ENCODE measurements at places on chromosomes 2 and 18.

GRCh38 chr2:233446606-233447305, 92.5 kb downstream of the DGKD start:
- DNase-seq = no peak

- no peak for DNase-seq
These were observed 520 bp upstream of the CYP20A1 start for GRCh38 chr2:203238292-203238703.

GRCh38 chr18:23887493-23887892, 127.1 kb upstream of the TTC39C start:
- no peak for DNase-seq

GRCh38 chr2:218291318-218292047, 820 bp downstream of the TMBIM1 start:
- DNase-seq = no peak

GRCh38 chr18:69538849-69539248, 138.2 kb downstream of the DOK6 start:
- DNase-seq = no peak

DNA sequence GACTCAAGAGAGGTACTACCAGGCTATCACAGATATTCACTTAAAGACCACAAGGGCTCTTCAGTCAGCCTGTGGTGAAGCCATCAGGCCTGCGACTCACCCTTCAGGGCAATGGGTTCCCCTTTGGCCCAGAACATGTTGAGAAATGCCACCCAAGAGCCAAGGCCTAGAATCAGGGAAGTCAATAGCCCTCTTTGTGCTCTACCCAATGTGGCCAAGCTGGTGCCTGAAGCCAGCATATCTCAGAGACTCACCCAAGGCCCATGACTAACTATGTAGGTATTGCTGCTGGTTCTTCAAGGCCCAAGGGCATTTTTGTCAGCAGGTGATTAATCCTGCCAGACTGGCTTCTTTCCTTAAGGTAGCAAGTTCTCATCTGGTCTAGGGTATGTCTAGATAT, 338.9 kb upstream of the SETBP1 start:
- DNase-seq = no peak

DNA sequence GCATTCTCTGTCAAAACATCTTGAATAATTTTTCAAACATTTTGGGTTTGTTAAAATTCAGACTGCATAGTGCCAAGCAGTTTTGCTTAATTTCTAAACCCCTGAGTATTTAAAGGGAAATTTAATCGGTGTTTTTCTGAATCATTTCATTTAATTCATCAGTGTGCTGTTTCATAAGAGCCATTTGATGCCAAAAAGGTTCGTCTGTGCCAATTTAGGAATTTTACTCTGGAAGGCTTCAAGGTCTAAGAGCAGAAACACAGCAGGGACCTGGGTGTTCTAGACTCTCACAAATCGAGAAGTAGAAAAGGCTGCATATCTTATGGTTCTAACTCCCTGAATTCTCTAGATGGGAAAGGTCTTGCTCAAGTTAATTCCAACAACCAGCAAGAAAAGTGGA, 311.9 kb upstream of the NT5C1B start:
- DNase-seq = no peak

DNA sequence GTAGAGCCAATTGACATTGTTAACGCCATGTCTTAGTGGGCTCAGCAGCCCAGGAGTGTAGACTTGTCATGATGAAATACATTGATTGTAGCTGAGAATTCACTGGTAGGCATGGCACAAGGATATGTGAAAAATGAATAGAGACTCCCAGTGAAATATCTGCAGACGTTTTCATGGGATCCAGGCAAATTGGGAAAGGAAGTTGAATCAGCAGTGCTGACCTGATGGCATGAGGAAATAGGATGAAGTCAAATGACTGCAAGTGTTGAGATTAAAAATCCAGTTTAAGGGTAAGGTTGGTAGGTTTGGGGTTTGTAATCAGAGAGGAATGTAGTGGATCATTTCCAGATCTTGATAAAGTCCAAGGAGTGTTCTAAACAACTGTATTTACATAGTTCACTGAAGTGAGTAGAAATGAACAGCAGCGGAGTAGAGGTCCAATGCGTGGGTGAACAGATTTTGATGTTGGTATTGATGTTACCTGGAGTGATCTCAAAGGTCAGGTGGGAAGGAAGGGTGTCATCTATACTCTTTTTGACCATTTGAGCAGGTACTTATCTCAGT, 24.6 kb downstream of the INSIG2 start:
- no peak for DNase-seq

- no peak for DNase-seq
These were observed 517.5 kb downstream of the STK39 start for GRCh38 chr2:167729911-167730310.

GRCh38 chr2:240742602-240743095, 51.0 kb downstream of the AQP12A start:
- DNase-seq = no peak

- DNase-seq = no peak
These were observed 42.3 kb upstream of the TTR start for GRCh38 chr18:31549416-31549815.

DNA sequence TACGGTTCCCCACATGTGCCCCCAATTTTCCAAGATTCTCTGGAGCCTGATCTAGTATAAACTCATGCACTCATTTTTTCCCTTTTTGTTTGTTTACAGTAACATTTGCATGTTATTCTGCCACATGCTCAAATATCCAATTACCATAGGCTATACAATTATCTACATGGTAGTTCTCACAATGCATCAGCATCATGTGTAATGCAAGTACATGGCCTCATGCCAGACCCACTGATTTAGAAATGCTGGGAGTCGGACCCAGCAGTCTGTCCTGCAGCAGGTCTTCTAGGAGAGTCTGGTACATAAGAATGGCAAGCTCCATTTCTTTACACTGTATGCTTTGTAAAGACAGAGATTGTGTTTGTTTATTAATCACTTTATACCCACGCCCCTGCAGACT, 107.7 kb downstream of the CBLN2 start:
- DNase-seq = no peak

DNA sequence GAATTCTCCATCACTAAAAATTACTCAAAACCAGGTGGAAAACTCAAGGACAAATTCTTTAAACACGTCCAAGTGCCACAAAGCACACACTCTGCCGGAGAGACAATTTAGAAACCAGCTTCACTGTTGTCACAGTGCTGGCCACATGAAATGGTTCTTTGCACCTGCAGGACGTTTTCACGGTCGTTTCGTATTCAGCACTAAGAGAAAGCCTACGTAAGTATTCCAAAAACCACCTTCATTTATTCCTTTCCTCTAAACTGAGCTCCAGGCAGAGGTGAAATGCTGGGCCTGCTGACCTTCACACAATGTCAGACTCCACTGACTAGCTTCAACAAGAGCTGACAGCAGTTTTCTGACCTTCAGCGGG, 680 bp downstream of the ATP5F1A start:
- DNase-seq = no peak

Data from stimulated activated CD4-positive, alpha-beta T cell treated with anti-CD3 and anti-CD28 coated beads, Interleukin-1b, Interleukin-23, amount 100 ng/mL, for 24 hours (primary cell).